ENCODE measurements at places on chromosomes 11 and 22.

GRCh38 chr11:122617926-122618325 is 37.6 kb upstream of the UBASH3B start:
- no peak for DNase-seq

GRCh38 chr22:41352058-41352457 is 29.7 kb upstream of the TEF start:
- no peak for DNase-seq

DNA sequence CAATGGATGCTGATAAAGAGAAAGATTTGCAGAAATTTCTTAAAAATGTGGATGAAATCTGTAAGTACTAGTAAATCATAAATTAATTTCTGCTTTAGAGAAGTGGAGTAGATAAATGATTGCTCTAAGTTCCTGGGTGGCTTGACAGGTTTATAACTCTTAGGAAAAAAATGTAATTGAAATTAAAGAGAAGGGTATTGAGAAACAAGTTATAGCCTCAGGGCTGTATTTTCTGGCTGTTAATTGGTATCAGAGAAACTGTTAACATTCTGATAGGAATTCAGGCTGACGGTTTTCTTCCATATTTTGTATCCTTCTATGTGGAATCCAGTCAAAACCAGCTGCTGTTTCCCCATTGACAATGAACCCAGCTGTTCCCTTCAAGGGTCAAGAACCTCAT is 1.9 kb downstream of the TTC12 start:
- DNase-seq = no peak

GRCh38 chr11:13339195-13340153 is 61.9 kb downstream of the BMAL1 start:
- no peak for DNase-seq

GRCh38 chr11:103875855-103876510 is 160.5 kb upstream of the DDI1 start:
- DNase-seq = no peak
